ENCODE measurements at places on chromosomes 12 and 14. TPM values are rescaled to one million over a fixed set of nuclear protein-coding genes. Genes with fewer than 3 reads are reported as not detected.

PTPRO gene
- total RNA-seq: 0.72 TPM

- no peak for DNase-seq
Measured at GRCh38 chr12:98388126-98388525, 127.3 kb upstream of the TMPO start.

OR4K5 gene
- not detected for total RNA-seq

- DNase-seq: no peak
Measured at GRCh38 chr12:52777566-52777965, 421 bp upstream of the KRT76 start.

DNA sequence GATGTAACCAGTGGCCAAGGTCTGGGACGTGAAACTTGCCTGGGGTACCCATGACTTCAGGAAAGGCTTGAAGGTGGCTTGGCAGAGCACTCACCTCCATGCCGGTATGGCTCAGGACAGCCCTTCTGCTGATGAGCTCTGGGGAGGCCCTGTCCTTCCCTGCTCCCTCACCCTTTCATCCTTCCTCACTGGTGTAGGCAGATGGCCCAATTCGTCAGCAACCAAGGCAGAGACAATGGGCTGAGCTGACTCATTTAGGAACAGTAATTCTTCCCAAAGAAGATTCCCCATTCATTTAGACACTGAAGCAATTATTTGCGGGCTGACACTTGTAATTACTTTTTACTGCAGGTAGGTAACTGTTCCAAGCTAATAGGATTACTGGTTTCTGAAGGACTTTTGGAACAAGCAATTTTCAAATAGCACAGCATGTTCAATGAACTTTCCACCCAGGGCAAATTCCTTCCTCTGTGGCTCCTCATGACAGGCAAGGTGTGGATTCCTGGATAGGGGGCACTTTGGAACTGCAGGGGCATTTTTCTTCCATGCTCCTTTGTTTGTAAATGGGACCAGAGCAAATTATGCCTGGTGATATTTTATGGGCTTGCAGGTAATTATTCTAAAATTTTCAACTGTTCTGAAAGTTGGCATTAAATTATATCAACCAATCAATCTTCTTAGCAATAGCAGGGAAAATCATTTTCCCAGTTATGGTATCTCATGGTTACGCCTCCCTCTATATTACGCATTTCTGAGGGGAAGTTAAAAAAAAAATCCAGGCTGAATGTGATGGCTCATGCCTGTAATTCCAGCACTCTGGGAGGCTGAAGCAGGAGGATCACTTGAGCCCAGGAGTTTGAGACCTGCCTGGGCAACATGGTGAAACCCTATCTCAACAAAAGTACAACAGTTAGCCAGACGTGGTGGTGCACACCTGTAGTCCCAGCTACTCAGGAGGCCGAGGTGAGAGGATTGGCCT is 24.1 kb upstream of the NRDE2 start:
- peak; percentile 5 for DNase-seq

DNA sequence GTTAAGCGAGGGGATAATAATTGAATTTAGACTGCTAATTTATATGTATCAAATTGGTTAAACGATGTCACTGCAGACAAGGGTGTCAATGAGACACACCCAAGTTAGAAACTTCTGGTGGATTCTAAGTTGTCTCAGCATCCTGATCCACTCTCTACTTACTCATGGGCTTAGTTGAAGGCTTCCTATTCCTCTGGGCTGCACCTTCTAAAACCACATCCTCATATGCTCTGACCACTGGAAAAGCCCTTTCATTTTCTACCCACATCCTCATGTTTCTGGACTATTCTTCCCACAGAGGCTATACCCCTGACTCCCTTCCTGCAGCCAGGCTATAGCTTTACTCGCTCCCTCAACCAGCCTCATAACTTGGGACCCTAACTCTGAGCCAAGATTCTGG is 493.8 kb downstream of the VRK1 start:
- DNase-seq: peak; percentile 64

IL23A gene
- total RNA-seq: 0.36 TPM

DNA sequence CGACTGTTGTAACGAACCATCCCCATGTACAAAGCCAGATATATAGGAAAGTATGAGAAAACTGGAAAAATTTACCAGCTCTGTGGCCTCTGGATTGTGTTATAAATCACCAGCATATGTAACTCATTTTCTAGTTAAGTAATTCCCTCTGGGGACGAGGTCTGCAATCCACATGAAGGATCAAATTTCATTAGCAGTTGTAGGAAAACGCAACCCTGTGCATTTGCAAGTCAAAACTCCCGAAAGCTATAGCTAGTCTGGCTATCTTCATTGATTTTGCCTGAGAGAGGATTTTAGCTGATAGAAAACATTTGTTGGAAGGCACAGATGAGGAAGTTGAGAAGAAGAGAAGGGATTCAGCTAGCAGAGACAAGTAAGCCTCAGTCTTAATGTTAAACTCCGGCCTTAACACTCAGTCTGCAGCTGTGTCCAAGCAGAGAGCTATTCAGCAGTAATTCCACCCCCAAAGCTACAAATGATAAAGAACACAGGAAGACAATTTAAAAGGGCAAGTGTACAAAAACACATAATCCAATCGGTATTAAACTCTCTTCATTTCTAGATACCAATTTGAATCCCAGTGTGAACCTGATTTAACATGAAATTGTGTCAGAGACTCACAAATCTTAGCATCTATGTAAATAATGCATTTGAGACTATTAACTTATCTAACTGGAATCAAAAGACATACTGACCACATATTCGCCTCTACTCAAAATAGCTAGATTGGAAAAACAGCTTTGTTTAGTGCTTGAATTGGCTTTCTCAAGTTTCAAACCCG is 54.2 kb upstream of the CERS5 start:
- DNase-seq: peak; percentile 89

GRCh38 chr12:89571491-89572195 is 45.8 kb upstream of the POC1B start:
- DNase-seq: peak; percentile 87

MORN3 gene
- not detected for total RNA-seq

GRCh38 chr12:98968896-98969295 is 323.8 kb downstream of the APAF1 start:
- DNase-seq: no peak

GRCh38 chr14:66078006-66078405 is 408.2 kb upstream of the CCDC196 start:
- no peak for DNase-seq

ESPL1 gene
- total RNA-seq: 12.6 TPM

TESPA1 gene
- total RNA-seq: under 0.01 TPM

DNA sequence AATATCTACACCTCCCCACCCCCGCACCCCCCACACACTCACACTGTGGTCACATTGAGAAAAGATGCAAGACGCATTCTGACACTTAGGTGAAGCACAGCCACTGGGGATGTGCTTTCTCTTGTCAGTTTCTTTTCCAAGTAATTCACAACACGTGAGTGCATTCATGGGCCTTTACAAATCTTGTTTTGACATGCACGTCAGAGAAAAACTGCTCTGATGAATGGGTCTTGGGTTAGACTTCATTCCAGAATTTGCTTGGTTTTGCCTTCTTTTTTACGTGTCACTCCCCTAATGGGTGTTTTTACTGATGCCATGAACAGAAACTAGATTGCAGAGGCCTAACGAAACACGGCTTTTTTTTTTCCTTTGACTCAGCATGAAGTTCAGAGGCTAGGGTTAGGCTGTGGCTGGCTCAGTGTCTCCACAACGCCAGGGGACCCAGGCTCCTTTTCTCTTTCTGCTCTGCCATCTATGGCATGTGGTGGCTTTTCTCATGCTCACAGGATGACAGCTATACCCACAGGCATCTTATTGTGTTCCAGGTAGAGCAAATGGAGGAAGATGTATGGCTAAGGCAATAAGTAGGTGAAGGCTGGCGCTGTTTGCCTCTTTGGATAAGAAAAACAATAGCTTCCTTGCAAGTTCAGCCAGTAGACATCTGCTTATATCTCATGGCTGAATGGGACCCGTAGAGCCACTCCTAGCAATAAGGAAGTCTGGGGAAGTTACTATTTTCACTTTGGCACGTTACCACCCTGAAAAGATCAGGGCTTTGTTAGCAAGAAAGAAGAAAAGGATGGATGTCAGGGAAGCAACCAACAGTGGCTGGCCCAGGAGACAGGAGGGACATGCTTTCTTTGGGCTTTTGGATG is 253.3 kb downstream of the SLC15A4 start:
- no peak for DNase-seq

PMEL gene
- 0.84 TPM for total RNA-seq

Measured in RPMI7951 (cell line).